Activated CD8-positive, alpha-beta memory T cell treated with anti-CD3 and anti-CD28 coated beads for 36 hours (primary cell): ENCODE measurements at places on chromosomes 3 and 15. TPM values are rescaled to one million over a fixed set of nuclear protein-coding genes. Genes with fewer than 3 reads are reported as not detected.

Gene SATB1
- total RNA-seq = 172 TPM

Gene TGM4
- not detected for total RNA-seq

Gene GRAMD2A
- not detected for total RNA-seq

Gene STRA6
- total RNA-seq = not detected

Gene TMEM89
- not detected for total RNA-seq
